Liver (tissue), 10 donors: ENCODE measurements at places on chromosomes 2 and 18. TPM values are rescaled to one million over a fixed set of nuclear protein-coding genes. Genes with fewer than 3 reads are reported as not detected.

Gene APLF
- total RNA-seq, result 1.4 TPM

Gene KANSL1L
- total RNA-seq, result 18.3 TPM

GRCh38 chr2:2575870-2576386, 244.9 kb upstream of the MYT1L start:
- H3K36me3 ChIP-seq, result no peaks in the 10 kb centered on the region
- no peak overlapping the region for H3K4me3 ChIP-seq
- no peak for DNase-seq
- H3K4me1 ChIP-seq, result no peaks in the 10 kb centered on the region
- H3K27ac ChIP-seq, result no peak overlapping the region

Gene NEMP2
- 6.1 TPM for total RNA-seq

GRCh38 chr2:47650001-47650535, 132.9 kb upstream of the MSH6 start:
- no peak overlapping the region for H3K4me3 ChIP-seq
- no peaks in the 10 kb centered on the region for H3K4me1 ChIP-seq
- no peaks in the 10 kb centered on the region for H3K36me3 ChIP-seq

DNA sequence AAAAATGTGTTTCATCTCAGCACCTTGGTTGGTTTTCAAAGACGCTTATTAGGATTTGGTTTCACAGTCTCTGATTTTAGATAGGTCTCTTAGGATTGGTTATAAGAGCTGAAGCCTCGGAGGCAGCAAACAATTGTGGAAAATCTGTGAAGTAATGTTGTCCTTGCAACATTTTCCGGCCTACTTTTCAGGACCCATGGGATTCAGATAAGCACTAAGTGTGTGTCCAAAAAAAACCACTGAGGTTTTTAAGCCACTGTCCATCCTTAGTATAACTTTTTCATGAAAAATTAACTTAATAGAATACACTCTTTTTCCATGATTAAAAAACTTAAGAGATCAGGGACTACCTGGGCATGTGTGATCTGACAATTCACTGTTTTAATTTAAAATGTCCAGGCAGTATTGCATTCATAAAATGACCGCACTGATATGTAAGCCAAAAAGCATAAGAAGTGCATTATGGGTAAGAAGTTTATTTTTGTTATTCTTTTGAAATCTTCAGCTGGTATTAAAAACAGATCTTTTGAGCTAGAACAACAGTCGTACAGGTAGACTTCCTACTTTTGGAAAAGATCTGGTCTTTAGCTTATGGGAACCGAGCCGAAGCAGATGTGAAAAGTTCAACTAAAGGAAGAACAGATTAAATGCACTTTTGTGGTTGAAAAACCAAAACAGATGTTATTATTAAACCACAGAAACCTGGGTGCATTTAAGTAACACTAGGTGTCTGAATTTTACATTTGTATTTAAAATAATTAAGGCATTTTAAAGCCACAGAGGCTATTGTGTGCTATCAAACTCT, 479.4 kb upstream of the ZEB2 start:
- no peaks in the 10 kb centered on the region for H3K4me1 ChIP-seq
- no peak for DNase-seq
- H3K4me3 ChIP-seq, result no peak overlapping the region
- no peak overlapping the region for H3K27ac ChIP-seq

GRCh38 chr2:54574107-54574859, 118.2 kb downstream of the SPTBN1 start:
- peak overlapping the region; percentile 90 for H3K27ac ChIP-seq
- no peak for DNase-seq
- H3K27me3 ChIP-seq, result no peaks in the 10 kb centered on the region
- H3K36me3 ChIP-seq, result no peaks in the 10 kb centered on the region
- H3K4me1 ChIP-seq, result peaks cover 91% of the 10 kb centered on the region

DNA sequence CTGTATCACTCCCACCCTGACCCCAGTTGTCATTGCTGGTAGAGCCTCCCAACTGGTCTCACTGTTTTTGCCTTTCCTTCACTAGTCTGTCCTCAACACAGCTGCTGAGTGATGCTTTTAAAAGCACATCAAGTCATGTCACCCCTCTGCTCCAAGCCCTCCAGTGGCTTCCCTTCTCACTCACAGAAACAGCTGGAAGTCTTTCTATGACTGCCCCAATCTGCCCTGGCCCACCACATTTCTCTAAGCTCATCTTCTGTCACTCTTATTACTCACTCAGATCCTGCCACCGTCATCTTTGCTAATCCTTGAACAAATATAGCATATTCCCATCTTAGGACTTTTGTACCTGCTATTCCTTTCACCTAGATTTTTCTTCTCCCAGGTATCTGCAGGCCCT, 242.6 kb upstream of the RBBP8 start:
- no peaks in the 10 kb centered on the region for H3K27me3 ChIP-seq
- H3K36me3 ChIP-seq, result no peaks in the 10 kb centered on the region
- no peak overlapping the region for H3K27ac ChIP-seq
- no peak for DNase-seq
- H3K4me1 ChIP-seq, result peaks cover 6% of the 10 kb centered on the region

- H3K27me3 ChIP-seq, result no peaks in the 10 kb centered on the region
- no peak overlapping the region for H3K27ac ChIP-seq
- DNase-seq, result no peak
- no peaks in the 10 kb centered on the region for H3K4me1 ChIP-seq
Observed at GRCh38 chr2:138997856-138998517, 217.8 kb upstream of the NXPH2 start.

DNA sequence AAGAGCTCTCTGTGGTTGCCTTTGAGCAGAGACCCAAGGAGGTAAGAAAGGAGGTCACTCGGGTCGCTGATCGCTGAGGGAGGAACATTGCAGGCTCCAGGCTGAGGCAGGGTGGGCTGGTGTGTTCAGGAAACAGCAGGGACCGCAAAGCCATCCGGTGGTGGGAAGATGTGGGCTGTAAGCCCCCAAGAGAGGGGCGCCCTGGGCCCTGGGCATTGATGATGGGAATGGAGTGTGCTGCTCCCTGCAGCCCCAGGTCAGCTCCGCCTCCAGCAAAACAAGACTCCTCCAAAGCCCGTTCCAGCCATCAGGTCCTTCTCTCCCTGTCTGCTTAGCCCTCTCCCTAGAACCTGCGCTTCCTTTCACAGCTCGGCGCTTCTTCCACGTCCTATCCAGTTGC, 229.7 kb downstream of the KLHL29 start:
- H3K4me1 ChIP-seq, result no peaks in the 10 kb centered on the region
- DNase-seq, result no peak
- H3K4me3 ChIP-seq, result no peak overlapping the region
- no peaks in the 10 kb centered on the region for H3K36me3 ChIP-seq

DNA sequence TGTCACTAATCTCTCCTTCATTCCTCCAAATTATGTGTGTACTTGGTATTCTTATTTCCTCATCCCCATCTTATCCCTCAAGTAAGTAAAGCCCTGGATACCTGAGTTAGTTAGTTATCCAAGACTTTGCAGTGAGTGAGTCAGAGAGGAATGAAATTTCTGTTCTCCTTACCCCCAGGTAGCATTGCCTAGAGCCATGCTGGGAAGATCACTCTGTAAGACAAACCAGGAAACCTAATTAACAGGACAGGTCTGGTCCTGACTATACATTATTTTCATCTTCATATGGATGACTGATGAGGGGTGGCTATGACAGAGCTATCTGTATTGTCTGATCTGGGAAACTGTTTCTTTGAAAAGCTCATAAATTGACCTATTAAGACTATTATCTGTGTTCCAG, 55.0 kb upstream of the ITGA6 start:
- DNase-seq, result no peak
- no peak overlapping the region for H3K4me3 ChIP-seq
- H3K36me3 ChIP-seq, result no peaks in the 10 kb centered on the region

- peaks cover 12% of the 10 kb centered on the region for H3K36me3 ChIP-seq
- DNase-seq, result no peak
- no peak overlapping the region for H3K27ac ChIP-seq
- H3K27me3 ChIP-seq, result no peaks in the 10 kb centered on the region
- no peak overlapping the region for H3K4me3 ChIP-seq
- H3K4me1 ChIP-seq, result no peaks in the 10 kb centered on the region
Observed at GRCh38 chr2:86048888-86049287, 56.8 kb downstream of the POLR1A start.

GRCh38 chr2:166282154-166282553, 93.6 kb downstream of the SCN9A start:
- H3K36me3 ChIP-seq, result no peaks in the 10 kb centered on the region
- no peaks in the 10 kb centered on the region for H3K27me3 ChIP-seq
- no peak overlapping the region for H3K27ac ChIP-seq
- no peak overlapping the region for H3K4me3 ChIP-seq
- no peak for DNase-seq

Gene OR6B2
- not detected for total RNA-seq

Gene UGT1A3
- not detected for total RNA-seq

DNA sequence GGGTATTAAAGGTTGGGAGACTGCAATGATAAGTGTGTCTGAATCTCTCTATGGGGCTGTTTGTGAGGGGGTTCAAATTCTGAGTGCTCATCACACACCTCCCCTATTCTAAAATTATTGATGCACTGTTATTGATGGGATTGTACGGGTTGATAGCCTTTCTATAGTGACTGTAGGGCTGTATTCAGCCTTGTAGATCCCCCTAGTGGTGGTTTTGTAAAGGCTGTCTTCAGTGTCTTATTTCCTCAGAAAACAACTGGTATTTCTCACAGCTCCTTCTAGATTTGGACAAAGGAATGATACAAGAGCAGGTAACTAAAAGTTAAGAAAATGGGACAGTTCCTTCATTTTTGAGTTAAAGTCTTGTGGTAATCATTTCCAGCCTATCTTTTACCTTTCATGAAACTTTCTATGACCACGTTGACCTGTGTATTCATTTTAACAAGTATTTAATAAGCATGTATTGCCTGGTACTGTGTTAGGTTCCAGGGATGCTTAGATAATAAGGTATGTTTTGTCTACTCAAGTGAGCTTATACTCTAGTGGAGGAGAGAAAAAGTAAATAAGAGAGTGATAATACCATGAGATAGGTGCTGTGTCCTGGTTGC, 21.2 kb downstream of the SMAD4 start:
- H3K27ac ChIP-seq, result no peak overlapping the region
- H3K36me3 ChIP-seq, result peaks cover 2% of the 10 kb centered on the region
- no peaks in the 10 kb centered on the region for H3K4me1 ChIP-seq
- no peak overlapping the region for H3K4me3 ChIP-seq

- H3K4me1 ChIP-seq, result no peaks in the 10 kb centered on the region
- H3K27ac ChIP-seq, result no peak overlapping the region
- no peak for DNase-seq
- no peaks in the 10 kb centered on the region for H3K27me3 ChIP-seq
Observed at GRCh38 chr2:181850936-181851560, 40.5 kb upstream of the ITPRID2 start.

- H3K27me3 ChIP-seq, result no peaks in the 10 kb centered on the region
- no peak for DNase-seq
- H3K27ac ChIP-seq, result no peak overlapping the region
- no peak overlapping the region for H3K4me3 ChIP-seq
- peaks cover 13% of the 10 kb centered on the region for H3K36me3 ChIP-seq
Observed at GRCh38 chr2:25254961-25255360, 86.6 kb upstream of the POMC start.

DNA sequence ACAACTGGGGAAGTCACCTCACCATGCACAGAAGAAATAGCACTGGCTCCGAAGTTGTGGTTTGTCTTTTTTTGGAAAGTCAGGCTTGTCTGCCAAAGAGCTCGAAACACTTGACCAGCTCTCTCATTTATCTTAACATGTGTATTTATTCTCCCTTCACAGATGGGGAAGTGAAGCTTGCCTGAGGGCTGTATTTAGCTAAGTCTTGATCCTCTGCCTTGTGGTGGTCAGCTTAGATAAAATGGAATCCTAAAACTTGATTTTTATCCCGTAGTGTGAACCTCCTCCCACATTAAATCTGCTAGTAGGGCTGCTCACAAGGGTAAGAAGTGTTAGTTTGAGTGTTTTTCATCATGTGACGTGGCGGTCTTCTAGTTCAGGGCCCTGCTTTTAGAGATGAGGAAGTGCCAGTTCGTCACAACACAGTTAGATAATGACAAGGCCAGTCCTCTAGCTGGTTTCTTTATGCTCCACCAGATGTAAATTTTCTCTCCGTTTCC, 89.7 kb downstream of the TMEM247 start:
- H3K4me3 ChIP-seq, result no peak overlapping the region
- H3K36me3 ChIP-seq, result no peaks in the 10 kb centered on the region
- H3K4me1 ChIP-seq, result no peaks in the 10 kb centered on the region
- no peaks in the 10 kb centered on the region for H3K27me3 ChIP-seq

DNA sequence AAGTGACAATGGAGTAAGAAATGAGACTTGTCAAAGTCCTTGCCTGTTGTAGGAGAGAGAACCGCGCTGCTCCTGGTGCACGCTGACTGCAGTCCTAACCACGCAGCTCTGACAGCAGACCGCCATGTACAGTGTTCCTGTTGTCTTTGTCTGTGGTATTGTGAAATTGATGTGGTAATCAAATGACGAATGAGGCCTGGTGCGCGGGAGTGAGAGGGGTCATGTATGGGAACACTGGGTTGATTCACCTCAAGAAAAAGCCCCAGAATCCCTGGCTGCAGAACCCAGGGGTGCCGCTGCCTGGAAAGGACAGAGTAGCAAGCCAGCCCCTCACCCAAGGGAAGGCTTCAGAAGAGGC, 64.0 kb downstream of the INPP4A start:
- H3K4me1 ChIP-seq, result peaks cover 8% of the 10 kb centered on the region
- H3K27me3 ChIP-seq, result no peaks in the 10 kb centered on the region
- no peaks in the 10 kb centered on the region for H3K36me3 ChIP-seq
- H3K4me3 ChIP-seq, result no peak overlapping the region

GRCh38 chr2:230042195-230042594, 26.5 kb downstream of the SLC16A14 start:
- H3K4me3 ChIP-seq, result no peak overlapping the region
- H3K4me1 ChIP-seq, result no peaks in the 10 kb centered on the region
- H3K27me3 ChIP-seq, result no peaks in the 10 kb centered on the region
- DNase-seq, result no peak

GRCh38 chr2:48175656-48176055, 269.4 kb upstream of the FBXO11 start:
- no peaks in the 10 kb centered on the region for H3K4me1 ChIP-seq
- no peaks in the 10 kb centered on the region for H3K36me3 ChIP-seq
- no peak overlapping the region for H3K27ac ChIP-seq
- H3K4me3 ChIP-seq, result no peak overlapping the region
- H3K27me3 ChIP-seq, result no peaks in the 10 kb centered on the region

- H3K4me1 ChIP-seq, result no peaks in the 10 kb centered on the region
- H3K36me3 ChIP-seq, result no peaks in the 10 kb centered on the region
- H3K27me3 ChIP-seq, result no peaks in the 10 kb centered on the region
- no peak overlapping the region for H3K4me3 ChIP-seq
Observed at GRCh38 chr2:102295566-102295965, 15.8 kb upstream of the IL1RL1 start.

DNA sequence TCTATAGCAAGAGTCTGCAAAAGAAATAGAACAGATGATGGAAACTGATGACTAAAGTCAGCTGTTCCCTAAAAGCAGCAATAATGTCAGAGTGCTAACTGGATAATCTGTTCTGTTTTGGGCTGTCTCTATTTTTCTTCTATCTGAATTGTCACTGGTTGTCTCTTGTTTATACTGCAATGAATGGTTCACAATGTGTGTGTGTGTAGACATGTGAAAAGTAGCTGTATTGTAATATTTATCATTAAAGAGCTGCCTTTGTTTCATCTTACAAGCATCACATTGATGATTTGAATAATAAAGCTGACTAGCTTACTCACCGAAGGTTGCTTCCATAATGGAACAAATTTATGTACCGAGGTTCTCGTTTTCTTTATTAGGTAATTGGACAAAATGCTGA, 456.0 kb upstream of the ZEB2 start:
- no peaks in the 10 kb centered on the region for H3K36me3 ChIP-seq
- no peak for DNase-seq
- H3K27ac ChIP-seq, result no peak overlapping the region
- no peak overlapping the region for H3K4me3 ChIP-seq

GRCh38 chr2:8314063-8314462, 367.8 kb upstream of the ID2 start:
- peak; percentile 34 for DNase-seq
- H3K4me3 ChIP-seq, result no peak overlapping the region
- H3K36me3 ChIP-seq, result no peaks in the 10 kb centered on the region
- no peaks in the 10 kb centered on the region for H3K27me3 ChIP-seq
